ENCODE measurements at places on chromosomes 2 and 18.

DNA sequence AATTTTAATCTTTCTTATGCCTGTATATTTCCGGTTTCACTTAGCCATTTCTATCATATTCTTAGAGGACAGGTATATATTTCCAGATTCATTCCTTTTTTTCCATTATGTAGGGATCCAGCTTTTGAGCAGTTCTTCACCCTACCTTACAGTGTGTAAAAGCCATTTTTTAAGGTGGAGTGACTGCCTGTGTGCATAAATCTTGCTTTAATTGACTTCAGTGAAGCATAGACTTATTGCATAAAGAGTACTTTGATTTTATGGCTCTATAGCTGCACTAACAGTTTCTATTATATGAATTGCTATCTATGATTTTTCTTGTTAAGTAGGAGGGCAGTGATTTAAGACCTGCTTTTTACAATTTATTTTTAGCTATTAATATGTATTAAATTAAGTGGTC, 132.6 kb downstream of the NYAP2 start:
- DNase-seq, result no peak

- DNase-seq, result no peak
Observed at GRCh38 chr2:132429351-132429750, 12.7 kb downstream of the GPR39 start.

GRCh38 chr2:46818141-46818621, 97.4 kb downstream of the MCFD2 start:
- no peak for DNase-seq

- DNase-seq, result peak; percentile 16
Observed at GRCh38 chr2:47664817-47665216, 118.1 kb upstream of the MSH6 start.

DNA sequence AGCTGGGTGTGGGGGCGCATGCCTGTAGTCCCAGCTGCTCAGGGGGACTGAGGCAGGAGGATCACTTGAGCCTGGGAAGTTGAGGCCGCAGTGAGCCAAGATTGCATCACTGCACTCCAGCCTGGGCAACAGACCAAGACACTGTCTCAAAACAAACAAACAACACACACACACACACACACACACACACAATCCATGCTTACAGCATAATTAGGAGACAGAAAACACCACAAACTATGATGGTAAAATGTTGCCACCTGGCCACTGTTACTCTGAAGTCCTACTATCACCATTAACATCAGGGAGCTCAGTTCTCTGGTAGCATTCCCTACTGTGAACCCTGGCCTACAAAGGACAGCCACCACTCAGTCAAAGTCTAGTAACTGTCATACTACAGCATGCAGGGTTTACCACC, 18.3 kb downstream of the DNPEP start:
- no peak for DNase-seq

DNA sequence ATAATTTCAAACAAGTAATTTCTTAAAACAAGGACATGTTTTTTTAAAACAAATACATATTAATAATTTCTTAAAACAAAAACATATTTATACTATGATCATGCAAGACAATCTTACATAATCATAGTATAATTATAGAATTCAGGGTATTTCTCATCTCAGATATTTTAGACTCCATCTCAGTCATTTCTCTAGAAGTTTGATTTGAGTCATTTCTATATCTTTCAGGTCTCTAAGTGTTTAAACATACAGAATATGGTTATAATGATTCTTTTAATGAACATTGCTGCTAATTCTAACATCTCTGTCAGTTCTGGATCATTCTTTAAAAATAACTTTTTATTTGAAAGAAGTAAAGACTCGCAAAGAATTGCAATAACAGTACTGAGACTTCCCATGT, 154.2 kb upstream of the KYNU start:
- DNase-seq, result no peak

All from Caco-2 (cell line).